Panc1 (cell line): ENCODE measurements at places on chromosomes 1 and 21. TPM values are rescaled to one million over a fixed set of nuclear protein-coding genes. Genes with fewer than 3 reads are reported as not detected.

DNA sequence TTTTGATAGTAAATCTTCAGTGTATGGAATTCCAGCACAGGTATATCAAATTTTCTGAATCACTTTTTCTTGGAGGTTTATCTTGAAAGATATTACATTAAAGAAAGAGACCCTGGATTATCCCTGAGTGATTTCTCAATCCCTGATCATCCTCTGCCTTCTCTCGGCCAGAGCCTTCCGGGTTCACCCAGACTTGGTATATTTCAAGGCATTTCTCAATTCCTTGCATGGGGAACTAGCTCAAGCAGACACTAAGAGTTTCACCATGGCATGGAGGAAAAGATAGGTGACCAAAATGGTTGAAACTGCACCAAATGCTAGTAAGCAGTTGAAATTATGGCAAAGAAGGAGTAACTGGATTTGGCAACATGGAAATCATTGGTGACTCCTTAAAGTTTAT is 5.7 kb downstream of the VAMP4 start:
- no peak overlapping the region for H3K4me3 ChIP-seq
- H3K27me3 ChIP-seq = no peaks in the 10 kb centered on the region
- H3K27ac ChIP-seq = no peak overlapping the region
- peaks cover 7% of the 10 kb centered on the region for H3K4me1 ChIP-seq
- no peak for DNase-seq

DNA sequence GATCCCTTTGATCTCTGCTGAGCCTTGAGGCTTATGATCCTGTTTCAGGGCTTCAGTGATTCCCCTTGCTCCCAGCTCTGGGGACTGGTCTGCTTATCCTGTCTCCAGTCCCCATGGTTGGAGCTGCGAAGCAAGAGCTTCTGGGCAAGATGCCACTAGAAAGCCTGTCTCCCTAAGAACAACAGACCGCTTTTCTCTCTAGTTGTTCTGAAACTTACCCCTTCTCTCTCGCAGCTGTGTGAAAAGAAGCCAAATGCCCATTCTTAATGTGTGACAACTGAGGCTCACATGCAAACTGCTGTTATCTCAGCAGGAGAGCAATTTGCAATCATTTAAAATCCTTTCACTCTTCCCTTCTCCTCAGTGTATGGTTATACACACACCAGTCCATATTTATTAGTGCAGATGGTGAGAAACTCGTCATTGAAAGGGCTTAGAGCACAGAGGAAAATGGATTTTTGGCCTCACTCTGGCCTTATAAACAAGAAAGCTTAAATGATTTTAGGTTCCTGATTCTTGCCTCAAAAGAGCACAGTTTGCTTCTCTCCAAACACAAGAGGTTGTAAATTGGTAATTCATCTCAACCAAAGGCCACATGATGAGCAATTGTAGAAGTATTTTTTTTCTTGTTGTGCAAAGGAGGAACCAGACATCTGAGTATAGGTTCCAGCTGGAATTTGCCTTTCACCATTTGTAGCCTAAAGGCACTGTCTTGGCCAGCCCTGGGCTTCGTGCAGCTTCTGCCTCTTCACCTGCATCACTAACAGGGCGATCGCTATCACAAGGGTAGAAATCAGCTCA is 179.2 kb upstream of the LMO4 start:
- H3K4me3 ChIP-seq = no peak overlapping the region
- no peaks in the 10 kb centered on the region for H3K4me1 ChIP-seq
- no peaks in the 10 kb centered on the region for H3K27me3 ChIP-seq
- no peak overlapping the region for H3K27ac ChIP-seq

- H3K4me1 ChIP-seq = peaks cover 13% of the 10 kb centered on the region
- peaks cover 5% of the 10 kb centered on the region for H3K36me3 ChIP-seq
- H3K27me3 ChIP-seq = no peaks in the 10 kb centered on the region
- no peak for DNase-seq
These were observed 46.6 kb downstream of the SLC66A1 start for GRCh38 chr1:19358710-19359109.

DNA sequence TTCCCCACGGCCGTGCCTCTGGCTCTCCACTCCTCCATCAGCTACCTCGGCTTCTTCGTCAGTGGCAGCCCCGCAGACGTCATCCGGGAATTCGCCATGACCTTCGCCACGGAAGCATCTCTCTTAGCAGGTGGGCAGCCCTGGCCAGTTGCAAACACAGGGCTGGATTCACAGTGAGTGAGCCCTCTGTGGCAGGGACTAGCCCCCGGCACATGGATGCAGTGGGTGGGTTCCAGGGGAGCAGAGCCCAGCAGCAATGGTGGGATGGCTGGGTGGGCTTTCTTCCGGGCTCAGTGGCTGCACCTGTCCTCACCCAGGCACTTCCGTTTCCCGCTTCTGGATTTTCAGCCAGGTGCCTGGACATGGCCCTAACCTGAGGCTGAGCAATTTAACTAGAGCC is 9.4 kb downstream of the UBASH3A start:
- H3K4me3 ChIP-seq = no peak overlapping the region
- no peaks in the 10 kb centered on the region for H3K36me3 ChIP-seq
- no peaks in the 10 kb centered on the region; the same call in 1 of the 2 replicates for H3K4me1 ChIP-seq
- DNase-seq = no peak
- no peaks in the 10 kb centered on the region for H3K27me3 ChIP-seq
- no peak overlapping the region for H3K27ac ChIP-seq

The ELF3 gene
- 126 TPM for total RNA-seq

- H3K27ac ChIP-seq = no peak overlapping the region
- H3K4me1 ChIP-seq = no peaks in the 10 kb centered on the region
- no peaks in the 10 kb centered on the region for H3K27me3 ChIP-seq
These were observed 766.5 kb upstream of the B3GALT2 start for GRCh38 chr1:193952778-193953374.

DNA sequence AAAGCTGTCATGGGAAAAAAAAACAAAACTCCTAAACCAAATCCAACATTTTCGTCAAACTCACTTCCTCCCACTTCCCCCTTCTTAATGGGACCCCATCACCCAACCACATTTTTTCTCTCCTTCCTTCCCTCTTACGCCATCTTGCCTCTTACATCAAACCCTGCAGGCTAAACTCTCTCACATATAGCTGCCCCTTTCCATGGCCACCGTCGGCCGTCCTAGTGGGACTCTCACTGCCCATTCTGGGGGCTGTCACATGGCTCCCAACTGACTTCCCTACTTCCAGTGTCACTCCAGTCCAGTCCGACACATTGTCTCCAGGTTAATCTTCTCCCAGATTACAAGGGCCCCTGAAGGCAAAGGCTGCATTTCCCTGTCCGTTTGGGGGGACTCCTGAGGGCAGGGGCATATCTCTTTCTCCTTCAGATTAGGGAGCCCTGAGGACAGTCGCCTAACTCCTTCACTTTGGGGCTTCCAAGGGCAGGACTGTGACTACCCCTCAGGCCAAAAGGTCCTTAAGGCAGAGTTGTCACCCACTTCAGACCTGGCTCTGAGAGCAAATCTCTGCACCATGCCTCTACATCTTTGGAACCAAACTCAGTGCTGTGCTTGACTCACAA is 658 bp downstream of the UBXN11 start:
- H3K4me1 ChIP-seq = peaks cover 17% of the 10 kb centered on the region
- DNase-seq = no peak
- peak overlapping the region; percentile 87 for H3K4me3 ChIP-seq
- H3K36me3 ChIP-seq = no peaks in the 10 kb centered on the region; the same call in 1 of the 2 replicates

The CFAP141 gene
- not detected for total RNA-seq

DNA sequence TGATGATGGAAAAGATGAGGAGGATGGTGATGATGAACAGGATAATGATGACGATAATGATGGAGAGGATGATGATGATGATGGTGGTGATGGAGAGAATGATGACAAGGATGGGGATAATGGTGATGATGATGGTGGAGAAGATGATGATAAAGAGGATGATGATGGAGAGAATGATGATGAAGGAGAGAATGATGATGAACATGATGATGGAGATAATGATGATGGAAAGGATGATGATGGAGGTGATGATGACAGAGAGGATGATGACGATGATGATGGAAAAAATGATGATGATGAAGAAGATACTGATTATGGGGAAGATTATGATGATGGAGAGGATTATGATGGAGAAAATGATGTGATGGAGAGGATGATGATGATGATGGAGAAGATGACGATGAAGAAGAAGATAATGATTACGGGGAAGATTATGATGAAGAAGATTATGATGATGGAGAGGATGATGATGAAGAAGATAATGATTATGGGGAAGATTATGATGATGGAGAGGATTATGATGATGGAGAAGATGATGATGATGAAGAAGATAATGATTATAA is 204.1 kb downstream of the MATN1 start:
- no peaks in the 10 kb centered on the region for H3K4me1 ChIP-seq
- no peaks in the 10 kb centered on the region for H3K36me3 ChIP-seq
- DNase-seq = no peak
- no peak overlapping the region for H3K4me3 ChIP-seq

DNA sequence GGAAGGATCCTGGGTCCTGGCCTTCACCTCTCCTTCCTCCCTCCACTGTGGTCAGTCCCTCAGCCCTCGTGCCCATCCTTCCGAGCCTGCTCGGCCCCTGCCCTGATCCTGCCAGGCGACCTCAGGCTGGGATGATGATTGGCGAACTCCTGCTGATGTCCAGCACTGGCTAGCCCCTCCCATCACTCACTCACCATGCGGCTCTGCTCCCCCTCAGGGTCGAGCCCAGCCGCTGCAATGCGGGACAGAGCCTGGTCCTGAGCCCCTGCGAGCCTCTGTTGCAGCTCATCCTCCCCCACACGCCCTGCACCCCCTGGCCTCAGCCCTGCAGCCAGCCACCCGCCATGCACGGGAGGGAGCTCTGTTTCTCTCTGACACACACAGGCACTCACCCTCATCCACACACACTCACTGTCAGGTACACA is 100.2 kb downstream of the DMRTB1 start:
- no peak overlapping the region for H3K4me3 ChIP-seq
- H3K4me1 ChIP-seq = no peaks in the 10 kb centered on the region
- peaks cover 8% of the 10 kb centered on the region for H3K27me3 ChIP-seq
- H3K27ac ChIP-seq = no peak overlapping the region

GRCh38 chr1:221724931-221725605 is 16.8 kb downstream of the DUSP10 start:
- no peak overlapping the region for H3K27ac ChIP-seq
- H3K27me3 ChIP-seq = no peaks in the 10 kb centered on the region
- DNase-seq = no peak
- H3K4me3 ChIP-seq = no peak overlapping the region
- no peaks in the 10 kb centered on the region for H3K4me1 ChIP-seq
